ENCODE measurements at places on chromosomes 7 and 10. TPM values are rescaled to one million over a fixed set of nuclear protein-coding genes. Genes with fewer than 3 reads are reported as not detected.
A peak's percentile ranks its signal among the peaks of the same experiment; 100 is the strongest.

Gene HEPACAM2
- total RNA-seq, result 0.20 TPM

Gene EGFR
- total RNA-seq, result not detected

Gene FAM107B
- 129 TPM for total RNA-seq

Gene CAMK2B
- total RNA-seq, result 0.30 TPM

DNA sequence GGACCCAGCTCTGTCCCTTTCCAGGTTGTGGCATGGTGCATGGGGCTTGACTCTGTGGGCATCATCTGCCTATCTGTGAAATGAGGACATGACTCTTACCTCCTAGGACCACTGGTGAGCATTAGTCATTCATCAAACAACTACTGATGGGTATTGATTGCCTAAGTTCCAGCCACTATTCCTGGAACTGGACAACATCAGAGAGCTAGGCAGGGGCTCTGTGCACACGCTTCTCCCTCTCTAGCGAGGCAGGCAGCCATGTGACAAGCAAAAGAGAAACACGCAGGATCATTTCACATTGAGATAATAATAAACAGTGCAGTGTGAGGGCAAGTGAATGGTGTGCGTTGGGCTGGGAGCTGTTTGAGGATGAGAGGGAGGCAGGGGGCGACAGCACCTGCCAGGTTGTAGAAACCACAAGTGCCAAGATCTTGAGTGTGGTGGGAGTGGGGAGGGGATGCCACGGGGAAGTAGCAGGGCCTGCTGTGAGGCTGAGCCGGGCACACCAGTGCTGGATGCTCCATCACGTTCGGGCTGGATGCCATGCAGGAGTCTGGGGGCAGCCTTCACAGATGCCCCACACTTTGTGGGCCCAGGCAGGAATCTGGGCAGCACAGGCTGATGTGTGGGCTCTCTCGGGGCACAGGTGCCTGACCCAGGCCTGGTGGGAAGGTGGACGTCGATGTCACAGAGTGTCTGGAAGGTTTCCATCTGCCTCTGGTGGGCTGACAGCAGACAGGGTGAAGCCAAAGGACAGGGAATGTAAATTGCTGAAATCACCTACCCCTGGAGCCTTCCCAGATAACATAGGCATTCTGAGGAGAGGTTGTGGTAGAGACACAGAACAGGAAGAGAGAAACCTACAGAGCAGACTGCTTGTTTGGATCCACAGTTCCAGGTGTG lies 405.5 kb downstream of the RPS24 start:
- H3K27ac ChIP-seq, result no peak overlapping the region
- H3K27me3 ChIP-seq, result no peaks in the 10 kb centered on the region
- no peaks in the 10 kb centered on the region for H3K36me3 ChIP-seq
- H3K4me3 ChIP-seq, result no peak overlapping the region
- H3K4me1 ChIP-seq, result no peaks in the 10 kb centered on the region

DNA sequence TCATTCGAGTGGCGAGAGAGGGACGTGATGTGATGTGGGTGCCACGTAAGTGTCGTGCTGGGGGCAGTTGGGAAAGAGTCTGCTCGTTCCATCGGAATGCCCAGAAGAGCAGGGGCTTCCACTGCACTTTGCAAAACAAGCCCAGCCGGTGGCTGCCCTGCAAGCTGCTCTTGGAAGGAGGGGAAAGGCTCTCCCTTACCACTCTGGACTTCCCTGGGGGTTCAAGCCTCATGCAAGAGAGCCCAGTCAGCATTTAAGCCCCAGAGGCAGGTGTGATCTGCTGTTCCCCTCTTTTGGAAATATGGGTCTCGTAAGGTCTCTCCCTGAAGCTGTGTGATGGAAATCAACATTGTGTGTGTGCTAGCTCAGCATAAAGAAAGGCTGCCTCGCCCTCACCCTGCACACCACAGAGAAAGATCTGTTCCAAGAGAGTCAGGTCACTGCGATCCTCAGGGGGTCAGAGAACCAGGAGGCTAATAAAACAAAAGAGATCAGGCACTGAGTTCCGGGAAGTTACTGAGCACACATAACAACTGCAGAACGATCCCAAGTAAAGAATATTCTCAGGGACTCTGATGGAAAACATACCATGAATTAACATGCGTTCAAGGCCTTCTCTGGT lies 212.5 kb downstream of the ADAM12 start:
- no peaks in the 10 kb centered on the region for H3K4me1 ChIP-seq
- no peaks in the 10 kb centered on the region for H3K27me3 ChIP-seq
- H3K27ac ChIP-seq, result no peak overlapping the region
- H3K36me3 ChIP-seq, result no peaks in the 10 kb centered on the region
- H3K4me3 ChIP-seq, result no peak overlapping the region

- DNase-seq, result no peak
- H3K4me1 ChIP-seq, result no peaks in the 10 kb centered on the region
- H3K27ac ChIP-seq, result no peak overlapping the region
- no peaks in the 10 kb centered on the region for H3K36me3 ChIP-seq
Observed at GRCh38 chr7:143958781-143959180, 4.1 kb downstream of the OR2F1 start.

DNA sequence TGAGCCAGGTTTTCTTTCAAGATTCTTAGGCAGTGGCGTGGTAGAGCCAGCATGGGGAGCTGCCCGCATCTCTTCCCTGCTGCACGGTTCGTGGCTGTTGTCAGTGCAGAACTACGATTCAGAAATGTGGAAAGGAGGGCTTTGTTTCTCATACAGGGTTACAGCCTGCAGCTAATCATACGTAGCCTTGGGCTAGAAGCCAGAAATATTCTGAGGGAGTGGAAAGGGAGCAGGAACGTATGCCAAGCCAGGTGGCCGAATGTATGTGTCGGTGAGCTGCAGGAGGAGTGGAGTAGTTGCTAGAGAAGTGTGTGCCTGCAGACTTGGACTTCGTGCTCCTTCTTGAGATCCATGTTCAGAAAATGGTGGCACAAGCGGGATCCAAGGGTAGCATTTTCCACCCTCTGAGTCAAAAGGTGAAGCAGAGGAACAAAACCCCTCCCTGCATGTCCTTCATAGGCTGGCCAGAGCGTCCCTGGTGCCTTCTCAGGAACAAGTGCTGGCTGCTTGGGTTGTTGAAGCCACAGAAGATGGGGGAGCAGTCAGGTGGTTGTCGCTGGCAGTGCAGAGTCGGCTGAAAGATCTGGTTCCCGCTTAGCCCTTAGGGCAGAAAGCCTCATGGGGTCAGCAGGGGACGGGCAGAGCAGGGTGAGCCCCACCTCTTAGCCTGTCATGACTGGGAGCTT lies 40.9 kb downstream of the LANCL2 start:
- DNase-seq, result no peak
- no peaks in the 10 kb centered on the region for H3K4me1 ChIP-seq
- H3K27ac ChIP-seq, result no peak overlapping the region
- H3K27me3 ChIP-seq, result no peaks in the 10 kb centered on the region
- peaks cover 11% of the 10 kb centered on the region for H3K36me3 ChIP-seq
- H3K4me3 ChIP-seq, result no peak overlapping the region

GRCh38 chr7:11681461-11681860 lies 150.5 kb downstream of the THSD7A start:
- no peak overlapping the region for H3K27ac ChIP-seq
- H3K4me1 ChIP-seq, result no peaks in the 10 kb centered on the region
- no peak for DNase-seq
- no peak overlapping the region for H3K4me3 ChIP-seq
- no peaks in the 10 kb centered on the region for H3K36me3 ChIP-seq

DNA sequence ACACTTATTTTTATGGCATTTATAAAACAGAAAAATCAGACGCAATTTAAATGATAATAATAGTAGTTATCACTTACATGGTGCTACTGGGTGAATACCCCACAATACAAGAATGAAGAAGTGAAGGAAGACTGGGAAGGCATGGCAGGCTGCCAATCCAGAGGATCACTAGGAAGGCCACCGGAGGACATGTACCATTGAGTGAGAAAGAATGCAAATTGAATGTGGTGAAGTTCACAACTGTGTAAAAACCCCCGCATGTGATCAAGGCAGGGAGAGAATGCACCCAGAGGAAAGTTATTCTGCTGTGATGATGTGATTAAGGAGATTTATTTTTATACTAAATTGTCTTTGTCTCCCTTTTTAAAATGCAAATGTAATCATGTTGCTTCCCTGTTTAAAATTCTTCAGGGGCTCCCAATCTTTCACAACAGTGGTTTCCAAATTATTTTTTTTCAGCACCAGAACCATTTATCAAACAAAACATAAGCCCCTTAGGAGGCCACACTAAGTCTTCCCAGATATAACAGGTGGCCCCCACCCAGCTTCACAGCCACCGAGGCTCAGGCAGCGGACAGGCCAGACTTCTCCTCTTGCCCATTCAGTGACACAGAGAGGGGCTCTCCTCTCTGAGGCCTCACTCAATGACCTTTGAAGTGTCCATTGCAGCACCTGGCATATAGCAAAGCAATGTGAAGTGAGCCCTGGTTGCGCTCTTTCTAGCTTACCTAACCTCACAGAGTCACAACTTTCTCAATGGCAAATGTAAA lies 59.6 kb downstream of the FRMPD2 start:
- H3K27me3 ChIP-seq, result peaks cover 7% of the 10 kb centered on the region
- no peaks in the 10 kb centered on the region for H3K4me1 ChIP-seq
- no peak overlapping the region for H3K4me3 ChIP-seq
- H3K27ac ChIP-seq, result no peak overlapping the region

- H3K27me3 ChIP-seq, result no peaks in the 10 kb centered on the region
- DNase-seq, result no peak
- peak overlapping the region; percentile 70 for H3K27ac ChIP-seq
- peaks cover 9% of the 10 kb centered on the region for H3K4me1 ChIP-seq
- no peak overlapping the region for H3K4me3 ChIP-seq
Observed at GRCh38 chr7:48108959-48109847, 20.1 kb downstream of the UPP1 start.

DNA sequence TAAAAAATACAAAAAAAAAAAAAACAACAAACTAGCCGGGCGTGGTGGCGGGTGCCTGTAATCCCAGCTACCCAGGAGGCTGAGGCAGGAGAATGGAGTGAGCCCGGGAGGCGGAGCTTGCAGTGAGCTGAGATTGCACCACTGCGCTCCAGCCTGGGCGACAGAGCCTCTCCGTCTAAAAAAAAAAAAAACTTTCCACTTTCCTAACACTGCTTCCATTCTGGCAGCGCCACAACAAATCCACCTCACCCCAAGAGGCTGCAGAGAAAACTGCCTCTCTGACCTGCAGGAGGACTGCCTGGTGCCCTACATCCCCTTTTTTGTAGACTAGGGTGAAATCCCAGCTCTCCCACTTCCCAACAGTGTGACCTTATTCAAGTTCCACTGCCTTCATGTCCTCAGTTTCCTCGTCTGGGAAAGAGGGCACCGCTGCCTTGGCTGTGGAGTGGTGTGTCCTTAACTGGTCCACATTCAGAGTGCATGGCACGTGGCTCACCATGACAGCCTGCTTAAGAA lies 2.6 kb upstream of the MBL2 start:
- no peak overlapping the region for H3K27ac ChIP-seq
- H3K36me3 ChIP-seq, result no peaks in the 10 kb centered on the region
- H3K27me3 ChIP-seq, result no peaks in the 10 kb centered on the region
- no peaks in the 10 kb centered on the region for H3K4me1 ChIP-seq
- no peak overlapping the region for H3K4me3 ChIP-seq

- peaks cover 2% of the 10 kb centered on the region for H3K4me1 ChIP-seq
- H3K27me3 ChIP-seq, result no peaks in the 10 kb centered on the region
- DNase-seq, result no peak
- peaks cover 8% of the 10 kb centered on the region for H3K36me3 ChIP-seq
- H3K4me3 ChIP-seq, result no peak overlapping the region
- no peak overlapping the region for H3K27ac ChIP-seq
Observed at GRCh38 chr7:132966754-132967469, 115.0 kb downstream of the CHCHD3 start.

- H3K27ac ChIP-seq, result no peak overlapping the region
- DNase-seq, result no peak
- no peaks in the 10 kb centered on the region for H3K36me3 ChIP-seq
- no peaks in the 10 kb centered on the region for H3K4me1 ChIP-seq
- H3K27me3 ChIP-seq, result no peaks in the 10 kb centered on the region
Observed at GRCh38 chr7:111159426-111159825, 68.5 kb downstream of the LRRN3 start.

DNA sequence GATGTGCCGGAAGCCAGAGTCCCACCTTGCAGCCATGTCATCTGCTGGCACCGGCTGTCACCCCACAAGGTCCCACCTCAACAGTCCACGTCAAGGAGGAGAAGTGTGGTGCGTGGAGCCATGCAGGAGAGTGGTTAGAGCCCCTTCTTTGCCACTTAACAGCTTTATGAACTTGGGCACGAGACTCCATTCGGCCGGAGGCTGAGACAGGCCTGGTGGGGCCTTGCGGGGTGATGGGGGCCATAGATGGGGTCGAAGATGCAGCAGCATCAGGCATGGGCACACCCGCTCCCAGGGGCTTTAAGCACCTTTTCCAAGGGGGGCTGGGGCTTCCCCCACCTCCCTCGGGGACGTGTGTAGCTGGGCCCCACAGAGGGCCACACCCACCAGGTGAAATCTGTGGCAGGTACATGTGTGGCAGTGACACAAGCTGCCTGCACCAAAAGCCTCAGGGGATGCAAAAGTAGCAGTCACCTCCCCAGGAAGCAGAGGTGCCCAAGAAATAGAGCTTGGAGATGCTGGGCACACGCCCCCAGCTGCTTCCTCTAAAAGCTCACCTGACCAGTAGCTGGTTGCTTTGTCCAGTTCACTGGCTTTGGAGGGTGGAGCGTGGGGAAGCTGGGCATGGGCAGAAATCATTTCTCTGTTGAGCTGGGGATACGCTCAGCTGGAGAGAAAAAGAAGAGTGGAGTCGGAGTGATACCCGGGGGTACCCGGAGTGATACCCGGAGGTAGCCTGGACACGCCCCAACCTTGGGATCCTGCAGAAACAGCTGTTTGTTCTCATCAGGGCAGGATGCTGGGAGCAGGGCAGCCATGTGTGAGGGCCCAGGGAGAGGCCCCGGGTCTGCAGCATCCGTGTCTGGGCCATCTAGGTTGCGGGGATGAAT lies 199.8 kb downstream of the EBF3 start:
- H3K27ac ChIP-seq, result no peak overlapping the region
- H3K4me1 ChIP-seq, result no peaks in the 10 kb centered on the region
- H3K27me3 ChIP-seq, result no peaks in the 10 kb centered on the region

- peaks cover 29% of the 10 kb centered on the region for H3K27me3 ChIP-seq
- H3K4me1 ChIP-seq, result peaks cover 12% of the 10 kb centered on the region
- H3K4me3 ChIP-seq, result no peak overlapping the region
- no peak overlapping the region for H3K27ac ChIP-seq
Observed at GRCh38 chr7:64892116-64892515, 11.0 kb upstream of the ZNF273 start.

- peaks cover 37% of the 10 kb centered on the region for H3K36me3 ChIP-seq
- H3K27ac ChIP-seq, result peak overlapping the region; percentile 97
- H3K4me1 ChIP-seq, result peaks cover 89% of the 10 kb centered on the region
- no peaks in the 10 kb centered on the region for H3K27me3 ChIP-seq
- DNase-seq, result peak; percentile 64
- no peak overlapping the region for H3K4me3 ChIP-seq
Observed at GRCh38 chr10:14584661-14585060, 190.0 kb downstream of the FAM107B start.

DNA sequence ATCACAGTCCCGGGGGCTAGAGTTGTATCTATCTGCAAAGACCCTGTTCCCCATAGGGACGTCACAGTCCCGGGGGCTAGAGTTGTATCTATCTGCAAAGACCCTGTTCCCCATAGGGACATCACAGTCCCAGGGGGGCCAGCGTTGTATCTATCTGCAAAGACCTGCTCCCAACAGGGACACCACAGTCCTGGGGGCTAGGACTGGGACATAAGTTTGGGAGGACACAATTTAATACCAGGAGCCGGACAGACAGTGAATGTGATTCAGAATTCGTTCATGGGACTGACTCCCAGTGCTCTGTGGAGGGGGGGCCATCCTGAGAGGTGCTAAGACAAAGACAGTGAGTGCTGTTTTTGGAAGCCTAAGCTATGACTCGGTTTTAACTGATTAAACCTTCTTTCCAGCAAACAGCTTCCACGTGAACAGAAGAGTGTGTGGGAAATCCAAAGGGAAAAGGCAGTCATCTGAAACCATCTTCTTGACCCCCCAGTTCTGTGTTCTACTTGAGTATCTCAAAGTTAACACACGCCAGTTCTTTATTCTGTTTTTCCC lies 153.0 kb downstream of the DIP2C start:
- H3K4me3 ChIP-seq, result no peak overlapping the region
- no peaks in the 10 kb centered on the region for H3K36me3 ChIP-seq
- no peak overlapping the region for H3K27ac ChIP-seq
- DNase-seq, result no peak
